ENCODE measurements at places on chromosomes 3 and 15.

- no peak for DNase-seq
Observed at GRCh38 chr15:57302640-57303257, 73.6 kb upstream of the CGNL1 start.

DNA sequence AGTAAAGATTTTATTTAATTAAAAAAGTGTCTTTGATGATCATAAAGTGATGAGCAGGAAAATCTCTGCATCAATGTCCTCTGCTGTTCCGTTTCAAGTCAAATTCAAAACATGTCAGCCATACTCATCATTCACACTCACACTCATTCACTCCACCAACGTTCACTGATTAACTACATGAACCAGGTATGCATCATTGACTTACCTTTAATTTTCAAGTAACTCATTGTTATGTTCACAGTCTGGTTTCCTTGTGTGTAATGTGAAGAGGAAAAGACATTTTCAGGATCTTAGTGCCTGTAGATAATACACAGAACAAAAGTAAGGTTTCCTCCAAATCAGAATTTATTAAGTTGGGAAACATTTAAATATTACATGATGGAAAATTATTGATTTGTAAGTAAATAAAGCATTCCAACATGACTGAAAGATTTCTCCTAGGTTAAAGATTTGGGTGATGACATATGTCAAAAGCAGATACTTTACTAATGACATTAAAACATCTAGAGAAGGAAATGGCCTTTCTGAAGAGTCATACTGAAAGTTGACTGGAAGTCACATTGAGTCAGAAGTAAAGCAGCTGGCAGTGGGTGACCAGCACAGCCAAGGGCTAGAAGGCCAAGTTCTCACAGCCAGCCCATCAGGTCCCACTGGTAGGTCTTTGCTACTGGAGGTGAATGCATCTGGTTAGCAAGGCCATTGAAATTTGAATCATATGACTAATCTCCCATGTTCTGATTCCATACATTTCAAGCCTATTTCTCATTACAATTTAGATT lies 251.9 kb downstream of the CDIN1 start:
- DNase-seq = no peak

- DNase-seq = no peak
Observed at GRCh38 chr3:60085649-60086048, 1035.8 kb upstream of the CFAP20DC start.

GRCh38 chr15:38061856-38062649 lies 127.6 kb downstream of the TMCO5A start:
- no peak for DNase-seq

DNA sequence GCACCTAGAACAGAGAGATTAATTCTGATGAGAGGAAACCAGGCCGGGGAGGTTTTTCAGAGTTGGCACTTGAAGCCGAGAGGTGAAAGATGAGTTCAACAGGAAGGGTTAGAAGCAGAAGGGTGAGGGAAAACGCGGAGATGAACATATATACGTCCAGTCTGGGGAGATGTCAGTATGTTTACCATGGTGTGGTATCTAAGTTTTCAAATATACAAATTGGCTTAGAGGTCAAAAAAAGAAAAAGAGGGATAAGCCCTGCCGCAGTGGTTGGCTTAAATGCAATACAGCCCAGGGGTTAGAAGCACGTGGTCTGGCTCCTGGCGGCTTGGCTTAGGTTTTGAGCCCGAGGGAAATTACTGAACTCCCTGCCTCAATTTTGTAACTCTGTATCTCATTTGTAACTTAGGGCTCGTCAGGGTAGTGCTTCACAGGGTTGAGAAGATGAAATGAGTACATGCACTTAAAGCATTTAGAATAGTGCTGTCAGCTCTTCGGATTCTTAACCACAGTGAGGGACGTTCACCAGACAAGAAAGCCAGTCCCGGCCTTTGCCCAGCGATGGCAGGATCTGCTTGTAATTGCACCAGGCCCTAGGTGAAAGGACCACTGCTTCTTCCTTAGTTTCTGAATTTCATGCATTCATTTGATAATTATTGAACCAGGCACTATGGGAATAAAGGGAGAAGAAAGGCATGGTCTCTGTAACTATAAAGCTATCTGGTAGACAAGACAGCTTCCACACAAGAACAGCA lies 6.4 kb downstream of the HES1 start:
- no peak for DNase-seq

DNA sequence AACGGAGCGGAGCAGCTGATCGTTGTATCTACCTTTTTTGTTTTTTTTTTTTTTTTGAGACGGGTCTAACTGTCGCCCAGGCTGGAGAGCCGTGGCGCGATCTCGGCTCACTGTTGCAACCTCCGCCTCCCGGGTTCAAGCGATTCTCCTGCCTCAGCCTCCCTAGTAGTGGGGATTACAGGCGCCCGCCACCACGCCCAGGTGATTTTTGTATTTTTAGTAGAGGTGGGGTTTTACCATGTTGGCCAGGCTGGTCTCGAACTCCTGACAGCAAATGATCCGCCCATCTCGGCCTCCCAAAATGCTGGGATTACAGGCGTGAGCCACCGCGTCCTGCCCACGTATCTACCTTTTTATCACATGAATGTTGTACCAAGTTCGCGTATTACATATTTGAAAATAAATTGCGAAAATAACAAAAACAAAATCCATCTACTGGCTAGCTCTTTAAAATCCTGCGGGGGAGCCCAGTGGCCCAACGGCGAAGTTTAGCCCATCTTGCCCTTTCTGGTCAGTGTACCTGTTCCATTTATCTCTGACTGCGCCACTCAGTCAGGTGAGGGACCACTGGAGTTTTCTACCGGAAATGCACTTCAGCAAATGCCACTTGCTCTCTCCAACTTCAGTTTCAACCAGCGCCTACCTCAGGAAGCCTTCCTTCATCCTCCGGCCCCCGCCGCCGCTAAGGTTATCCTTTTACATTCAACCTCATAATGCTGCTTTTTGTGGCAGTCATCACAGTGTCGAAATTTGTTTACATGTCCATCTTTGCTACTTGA lies 1.2 kb upstream of the EIF3J start:
- no peak for DNase-seq
